Fibroblast of skin of right quadriceps (primary cell): ENCODE measurements at places on chromosomes 7 and 10.
A peak's percentile ranks its signal among the peaks of the same experiment; 100 is the strongest.

DNA sequence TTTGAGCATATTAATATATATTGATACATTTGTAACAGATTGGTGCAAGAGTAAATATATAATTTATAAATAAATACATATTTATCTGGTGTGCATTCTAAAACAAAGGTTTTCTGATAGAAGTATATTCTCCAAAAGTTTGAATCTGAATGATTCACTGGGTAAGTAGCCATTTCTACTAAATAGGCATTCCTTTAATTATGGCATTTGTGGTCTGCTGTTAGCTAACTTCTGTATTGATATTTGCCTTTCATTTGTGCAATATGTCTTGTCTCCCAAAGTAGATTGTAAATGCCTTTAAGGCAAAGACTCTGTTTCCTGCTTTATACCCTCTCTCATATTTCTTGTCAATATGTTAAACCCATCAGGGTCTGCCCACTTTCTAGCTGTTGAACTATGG is 11.1 kb upstream of the ARID5B start:
- DNase-seq = peak; percentile 59

DNA sequence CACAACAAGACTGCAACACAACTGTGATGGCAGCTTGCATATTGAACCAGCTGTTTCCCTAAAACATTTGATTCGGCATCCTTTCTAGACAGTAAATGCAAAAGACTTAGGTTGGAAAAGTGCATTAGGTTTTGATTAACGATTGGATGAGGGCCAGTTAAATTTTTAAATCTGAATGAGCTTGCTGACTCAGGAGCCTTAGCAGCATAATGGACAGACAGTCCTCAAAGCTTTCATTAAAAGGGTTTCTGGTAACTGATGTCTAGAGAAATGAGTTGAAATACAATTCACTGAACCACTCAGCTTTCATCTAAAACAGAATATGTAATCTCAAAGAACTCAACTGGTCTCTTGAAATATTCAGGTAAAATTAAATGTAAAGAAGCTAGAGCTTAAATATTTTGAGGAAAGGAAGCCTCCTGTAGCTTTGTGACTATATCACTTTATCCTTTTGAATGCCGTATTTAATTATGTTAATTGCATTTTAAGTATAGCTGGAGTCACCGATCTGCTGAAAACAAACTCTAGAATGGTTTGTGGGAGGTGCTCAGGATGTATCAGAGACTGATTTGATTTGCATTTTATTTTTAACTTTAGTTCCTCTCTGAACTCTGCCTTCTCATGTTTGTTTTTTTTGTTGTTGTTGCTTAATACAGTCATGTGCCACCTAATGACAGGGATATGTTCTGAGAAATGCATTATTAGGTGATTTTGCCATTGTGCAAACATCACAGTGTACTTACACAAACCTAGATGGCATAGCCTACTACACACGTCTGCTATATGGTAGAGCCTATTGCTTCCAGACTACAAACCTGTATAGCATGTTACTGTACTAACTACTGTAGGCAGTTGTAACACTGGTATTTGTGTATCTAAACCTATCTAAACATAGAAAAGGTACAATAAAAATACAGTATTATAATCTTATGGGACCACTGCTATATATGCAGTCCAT is 29.2 kb upstream of the ATRNL1 start:
- peak; percentile 64 for DNase-seq

GRCh38 chr10:62638062-62638477 is 166.4 kb upstream of the ADO start:
- peak; percentile 34 for DNase-seq

GRCh38 chr7:135282561-135283254 is 49.1 kb downstream of the STRA8 start:
- peak; percentile 38 for DNase-seq

DNA sequence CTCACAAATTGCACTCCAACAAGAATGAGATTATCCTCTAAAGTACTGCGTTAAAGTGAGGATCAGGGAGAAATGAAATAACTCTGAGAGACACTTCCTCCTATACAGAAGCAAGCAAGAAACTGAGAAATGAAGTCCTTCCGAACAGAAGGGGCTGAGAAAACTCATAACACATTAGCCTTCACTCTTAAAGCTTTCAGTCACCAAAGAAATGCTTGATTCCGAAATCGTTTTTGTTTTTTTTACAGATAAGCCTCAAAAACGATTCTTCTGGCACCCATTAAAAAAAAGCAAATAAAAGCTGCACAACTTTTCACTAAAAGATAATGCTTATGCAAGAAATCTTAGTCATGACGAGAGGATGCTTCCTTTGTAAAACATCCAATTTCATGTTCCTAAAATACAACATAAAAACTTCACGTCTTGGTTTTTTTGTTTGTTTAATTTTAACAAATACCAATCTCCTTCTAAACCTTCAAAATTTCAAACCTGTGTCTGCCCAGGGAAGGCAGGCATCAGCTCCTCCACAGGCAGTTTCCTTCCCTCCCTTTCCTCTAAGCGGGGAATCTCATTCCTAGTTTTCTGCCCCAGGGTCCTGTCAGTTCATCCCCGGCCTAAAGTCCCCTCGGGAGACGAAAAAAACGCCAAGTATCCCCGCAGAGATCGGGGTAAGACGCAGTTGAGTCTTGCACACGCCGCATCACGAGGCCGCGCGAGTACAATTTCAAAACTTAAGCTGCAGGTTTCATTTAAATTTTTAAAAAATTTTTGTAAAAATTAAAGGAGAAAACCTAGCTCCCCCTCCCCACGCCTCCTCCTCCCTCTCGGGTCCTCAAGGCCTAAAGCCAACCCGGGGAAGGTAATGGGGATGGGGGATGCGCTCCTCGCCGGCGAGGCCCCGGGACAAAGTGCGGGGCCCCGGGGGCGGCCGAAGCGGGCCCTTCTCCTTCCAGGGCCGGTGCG is 1.1 kb downstream of the BAZ1B start:
- peak; percentile 18 for DNase-seq

DNA sequence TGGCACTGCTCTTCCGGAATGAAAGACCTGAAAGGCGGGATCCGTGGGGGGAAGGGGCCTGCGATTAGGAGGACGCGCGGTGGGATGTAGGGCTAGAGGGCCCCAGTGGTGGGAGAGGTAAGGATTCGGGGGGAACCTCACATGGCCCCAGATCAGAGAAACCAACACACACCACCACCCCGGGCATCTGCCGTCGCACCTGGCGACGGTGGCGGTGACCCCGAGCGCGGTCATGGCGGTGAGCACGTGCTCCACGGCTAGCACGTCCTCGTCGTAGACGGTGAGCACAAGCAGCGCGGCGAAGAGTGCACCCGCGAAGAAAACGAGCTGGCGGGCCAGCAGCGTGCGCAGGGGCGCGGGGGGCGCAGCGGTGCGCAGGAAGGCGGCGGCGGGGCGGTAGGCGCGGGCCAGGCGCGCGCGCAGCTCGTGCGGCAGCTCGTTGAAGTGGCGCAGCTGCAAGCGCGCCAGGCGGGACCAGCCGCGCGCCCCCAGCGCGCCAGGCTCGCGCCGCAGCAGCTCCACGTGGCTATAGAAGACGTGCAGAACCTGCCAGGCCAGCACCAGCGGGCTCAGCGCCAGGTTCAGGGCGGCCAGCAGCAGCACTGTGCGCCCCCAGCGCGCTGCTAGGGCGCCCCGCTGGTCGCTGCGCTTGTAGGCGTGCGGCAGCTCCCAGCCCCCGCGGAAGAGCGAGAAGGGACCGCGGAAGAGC is 5.7 kb downstream of the ATG9B start:
- DNase-seq = peak; percentile 39

DNA sequence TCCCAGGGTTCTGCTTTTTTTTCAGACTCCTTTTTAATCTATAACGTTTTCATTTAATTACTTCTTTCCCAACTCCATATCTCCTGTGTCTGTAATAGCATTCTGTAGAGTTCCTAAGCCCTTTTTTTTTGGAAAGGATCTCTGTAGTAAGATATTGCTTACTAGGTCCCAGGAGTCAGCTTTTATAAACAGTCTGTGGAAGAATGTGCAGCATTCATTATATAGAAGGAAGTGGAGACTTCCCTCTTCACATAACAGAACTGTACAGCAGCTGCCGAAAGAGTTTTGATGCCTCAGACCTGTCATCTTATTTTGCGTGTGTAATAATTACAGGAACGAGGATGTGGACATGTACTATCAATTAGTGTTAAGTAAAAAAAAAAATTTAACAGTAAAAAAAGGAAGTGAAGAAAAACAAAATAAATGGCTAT is 7.4 kb upstream of the STEAP4 start:
- DNase-seq = no peak

GRCh38 chr10:15787426-15787825 is 67.7 kb upstream of the ITGA8 start:
- DNase-seq = no peak

GRCh38 chr7:27947586-27948278 is 207.8 kb downstream of the TAX1BP1 start:
- DNase-seq = no peak

DNA sequence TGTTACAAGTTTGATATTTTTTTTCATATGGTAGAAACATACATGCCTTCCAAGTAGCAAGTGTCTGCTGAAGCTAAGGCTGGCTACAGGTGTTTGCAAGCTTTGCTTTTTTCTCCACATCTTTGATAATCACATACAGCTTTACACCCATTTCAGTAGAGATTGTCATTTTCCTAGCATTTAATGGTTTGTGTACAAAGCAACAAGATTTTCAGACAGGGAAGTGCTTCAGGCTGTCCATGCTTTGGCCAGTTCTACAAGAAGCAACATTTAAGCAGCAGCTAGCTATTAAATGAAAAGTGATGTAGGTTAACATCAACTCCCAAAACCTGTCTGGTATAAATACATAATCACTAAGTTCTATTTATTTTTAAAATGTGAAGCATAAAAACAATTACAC is 2.3 kb downstream of the HDAC9 start:
- DNase-seq = no peak

DNA sequence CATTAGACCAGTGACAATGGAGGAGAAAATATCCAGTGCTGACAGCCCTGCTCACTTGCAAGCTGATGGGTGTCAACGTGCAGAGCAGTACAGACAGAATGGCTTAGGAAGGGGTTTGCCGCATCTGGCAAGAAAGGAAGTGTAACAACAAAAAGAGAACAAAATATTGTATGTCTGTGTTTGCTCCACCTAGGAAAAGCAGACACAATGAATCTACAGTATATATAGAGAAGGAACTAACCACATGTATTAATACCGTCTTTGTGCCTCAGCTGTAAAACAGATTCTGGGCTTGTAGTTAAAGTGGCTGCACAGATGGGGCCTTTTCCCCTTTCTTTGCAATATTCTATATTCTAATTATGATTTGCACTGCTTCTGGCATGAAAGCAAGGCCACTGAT is 281.1 kb upstream of the MEOX2 start:
- DNase-seq = no peak

GRCh38 chr10:88989824-88990383 is 694 bp upstream of the FAS start:
- peak; percentile 81 for DNase-seq

DNA sequence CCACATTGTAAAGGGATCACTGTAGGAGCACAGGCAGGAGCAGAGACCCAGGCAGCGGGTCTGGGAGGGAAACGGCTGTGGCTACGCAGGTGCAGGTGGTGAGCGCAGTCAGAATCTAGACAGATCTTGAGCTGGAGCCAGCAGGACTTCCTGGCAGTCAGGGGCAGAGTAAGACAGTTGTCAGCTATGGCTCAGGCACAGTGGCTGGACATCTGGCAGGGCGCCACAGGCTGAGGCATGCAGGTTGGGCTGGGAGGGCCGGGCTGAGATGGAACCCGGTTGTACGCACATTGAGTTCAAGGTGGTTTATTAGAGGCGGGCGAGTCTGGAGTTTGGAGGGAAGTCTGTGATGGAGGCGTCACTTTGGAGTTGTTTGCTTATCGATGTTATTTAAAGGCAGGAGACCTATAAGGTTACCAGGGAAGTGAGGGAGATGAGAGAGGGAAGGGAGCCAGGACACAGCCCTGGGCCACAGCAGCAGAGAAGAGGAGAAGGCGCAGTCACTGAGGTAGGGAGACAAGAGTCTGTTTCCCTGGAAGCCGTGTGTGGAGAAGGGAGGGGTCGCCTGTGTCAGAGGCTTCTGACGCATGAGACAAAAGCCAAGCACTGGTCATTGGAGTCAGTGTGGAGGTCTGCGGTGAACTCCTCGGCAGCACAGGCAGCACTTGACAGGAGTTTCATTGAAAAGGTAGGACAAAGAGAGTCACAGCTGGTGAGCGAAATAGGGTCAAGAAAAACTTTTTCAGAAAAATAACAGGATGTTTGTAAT is 73.8 kb downstream of the LANCL2 start:
- DNase-seq = no peak

DNA sequence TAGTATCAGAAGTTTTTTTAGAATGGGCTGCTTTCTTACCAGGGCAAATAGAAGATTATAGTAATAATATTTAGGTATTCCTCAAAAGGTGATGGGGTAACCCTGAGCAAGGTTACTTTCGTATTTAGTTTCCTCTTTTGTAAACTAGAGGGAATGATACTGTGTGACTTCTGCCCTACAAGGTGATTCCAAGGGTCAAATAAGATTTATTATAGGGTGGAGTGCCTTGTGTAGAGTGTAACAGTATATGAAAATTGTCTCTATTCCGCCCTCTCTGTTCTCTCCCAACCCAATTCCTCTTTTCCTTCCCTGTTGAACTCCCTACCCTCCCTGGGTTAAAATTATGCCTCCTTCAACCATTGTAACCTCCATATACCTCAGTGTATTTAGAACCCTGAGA is 5.3 kb downstream of the SLC35G1 start:
- DNase-seq = no peak

GRCh38 chr10:71272056-71272771 is 46.8 kb upstream of the SLC29A3 start:
- DNase-seq = peak; percentile 84

DNA sequence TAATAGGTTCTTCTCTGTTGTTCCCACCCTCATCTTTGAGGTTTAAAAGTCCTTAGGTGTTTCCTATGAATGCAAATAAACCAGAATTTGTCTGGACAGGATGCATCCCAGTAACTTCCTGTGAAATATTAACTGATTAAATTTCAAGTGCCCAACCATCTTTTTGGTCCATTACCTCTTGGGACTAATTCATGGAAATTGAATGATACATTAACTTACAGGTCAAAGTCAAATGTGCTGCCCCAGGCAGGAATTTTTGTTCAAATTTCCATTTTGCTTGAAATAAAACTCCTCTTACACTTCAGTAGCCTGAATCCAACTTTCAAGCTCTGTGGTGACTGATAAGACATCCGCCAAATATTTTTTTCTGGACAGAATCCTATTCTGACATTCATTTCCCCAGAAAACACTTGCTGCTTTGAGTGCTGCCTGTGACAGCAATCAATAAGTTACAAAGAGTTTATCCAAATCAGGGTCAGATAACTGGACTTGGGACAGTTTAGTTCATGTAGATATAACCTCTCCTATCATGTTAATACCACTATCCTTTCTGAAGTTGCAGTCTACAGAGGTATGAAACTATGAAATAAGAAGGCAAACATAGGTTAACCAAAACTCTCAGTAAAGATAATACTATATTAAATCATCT is 383.5 kb downstream of the POM121L12 start:
- no peak for DNase-seq

- no peak for DNase-seq
Measured at GRCh38 chr7:120229084-120229483, 43.9 kb upstream of the KCND2 start.

- DNase-seq = no peak
Measured at GRCh38 chr10:52257692-52258075, 56.4 kb upstream of the DKK1 start.
